T-helper 2 cell treated with Interferon-gamma antibody and Interleukin-4, amounts not matched to agents 5 μg/mL and 100 μg/mL, for 36 hours (primary cell): ENCODE measurements at places on chromosomes 13 and 19.

- no peak for DNase-seq
Measured at GRCh38 chr13:32695602-32696250, 109.5 kb downstream of the PDS5B start.

- no peak for DNase-seq
Measured at GRCh38 chr19:38675611-38676010, 28.2 kb downstream of the ACTN4 start.

GRCh38 chr13:96252903-96253302 is 163.0 kb downstream of the HS6ST3 start:
- no peak for DNase-seq

GRCh38 chr19:32197896-32198882 is 147.2 kb upstream of the ZNF507 start:
- no peak for DNase-seq

- no peak for DNase-seq
Measured at GRCh38 chr13:47672245-47673008, 328.6 kb downstream of the SUCLA2 start.

- DNase-seq = no peak
Measured at GRCh38 chr13:57946361-57946760, 314.8 kb downstream of the PCDH17 start.

DNA sequence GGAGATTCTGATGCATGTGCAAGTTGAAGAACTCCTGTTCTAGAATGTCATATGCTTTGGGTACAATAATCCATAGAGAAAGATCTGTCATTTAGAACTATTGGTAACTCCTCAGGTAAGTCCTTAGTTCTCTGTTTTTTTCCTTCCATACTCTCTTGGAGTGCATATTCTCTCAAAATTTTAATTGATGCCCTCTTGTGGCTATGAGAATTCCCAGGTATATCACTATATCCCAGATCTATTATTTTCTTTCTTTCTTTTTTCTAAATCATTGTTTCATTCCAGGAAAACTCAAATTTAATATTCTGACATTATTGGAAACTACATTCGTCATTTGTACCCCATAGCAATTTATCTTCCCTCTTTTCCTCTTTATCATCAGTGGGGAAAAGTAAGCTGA is 485.4 kb downstream of the KLF5 start:
- DNase-seq = no peak

DNA sequence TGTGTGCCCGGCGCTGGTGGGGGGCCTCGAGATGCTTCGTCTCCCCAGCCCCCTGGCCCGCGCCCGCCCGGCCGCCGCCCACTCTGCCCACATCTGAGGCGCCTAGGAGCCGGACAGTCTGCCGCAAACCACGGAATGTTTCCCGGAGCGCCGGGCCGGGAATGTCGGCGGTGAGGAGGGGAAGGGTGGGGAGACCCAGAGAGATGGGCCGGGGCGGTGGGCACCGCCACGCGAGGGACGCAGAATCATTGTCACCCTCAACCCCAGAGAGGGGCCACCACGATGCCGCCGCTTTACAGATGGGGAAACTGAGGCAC is 46.1 kb upstream of the NFIC start:
- DNase-seq = no peak

DNA sequence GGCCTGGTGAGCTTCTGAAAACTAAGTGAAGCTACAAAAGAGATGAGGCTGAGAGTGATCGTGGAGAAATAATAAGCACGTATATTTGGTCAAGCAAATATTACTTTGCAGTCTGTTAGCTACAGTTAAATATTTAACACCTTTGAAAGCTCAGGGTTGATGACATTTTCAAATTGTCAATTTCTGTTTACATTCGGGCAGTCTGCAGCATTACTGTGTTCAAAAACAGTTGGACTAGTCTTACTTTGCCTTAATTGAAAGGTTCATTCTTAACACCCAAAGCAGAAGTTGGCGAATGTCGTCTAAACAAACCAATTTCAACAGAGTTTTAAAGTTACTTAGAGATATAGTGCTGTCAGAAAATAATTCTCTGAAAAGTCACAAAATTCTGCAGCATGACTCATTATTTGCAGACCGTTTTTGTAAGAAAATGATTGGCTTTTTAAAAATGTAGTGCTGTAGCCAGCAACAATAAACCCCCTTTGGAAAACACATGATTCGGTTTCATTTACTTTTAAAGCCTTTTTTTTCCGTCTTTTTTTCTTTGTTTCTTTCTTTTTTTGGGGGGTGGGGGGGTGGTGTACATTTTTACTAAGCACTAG is 549.0 kb downstream of the GPC6 start:
- no peak for DNase-seq

GRCh38 chr13:92952161-92952560 is 274.4 kb upstream of the GPC6 start:
- no peak for DNase-seq

GRCh38 chr19:54230031-54230430 is 7.2 kb upstream of the LILRB3 start:
- DNase-seq = no peak
